ENCODE measurements at places on chromosomes 7 and 10.

- no peak for DNase-seq
Observed at GRCh38 chr10:132245056-132245455, 58.3 kb downstream of the DPYSL4 start.

DNA sequence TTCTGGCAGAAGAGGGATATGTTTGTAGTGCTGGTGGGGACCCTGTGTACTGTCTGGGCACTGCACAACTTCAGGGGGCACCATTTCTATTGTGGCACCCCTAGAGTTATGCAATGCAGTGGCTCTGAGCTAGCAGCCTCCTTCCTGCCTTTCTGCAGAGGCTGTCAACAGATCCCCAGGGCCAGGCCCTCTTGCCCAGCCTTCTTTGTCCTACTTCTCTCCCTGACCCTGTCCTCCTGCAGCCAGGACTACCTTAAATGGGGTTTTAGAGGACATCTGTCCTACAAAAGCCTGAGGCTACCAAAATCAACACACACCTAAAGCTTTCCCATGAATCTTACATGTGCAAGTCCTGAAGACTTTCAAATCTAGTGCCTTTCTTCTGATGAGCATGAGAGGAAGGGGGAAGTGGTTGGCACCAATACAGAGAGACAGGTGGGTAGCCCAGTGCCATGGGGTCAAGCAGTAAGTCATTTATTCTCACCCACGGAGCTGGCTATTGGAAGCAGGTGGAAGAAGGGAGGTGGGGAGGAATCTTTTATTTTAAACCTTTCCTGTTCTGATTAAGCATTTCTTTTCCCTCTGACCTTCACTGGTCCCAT is 2.4 kb downstream of the SPOCK2 start:
- DNase-seq: no peak

DNA sequence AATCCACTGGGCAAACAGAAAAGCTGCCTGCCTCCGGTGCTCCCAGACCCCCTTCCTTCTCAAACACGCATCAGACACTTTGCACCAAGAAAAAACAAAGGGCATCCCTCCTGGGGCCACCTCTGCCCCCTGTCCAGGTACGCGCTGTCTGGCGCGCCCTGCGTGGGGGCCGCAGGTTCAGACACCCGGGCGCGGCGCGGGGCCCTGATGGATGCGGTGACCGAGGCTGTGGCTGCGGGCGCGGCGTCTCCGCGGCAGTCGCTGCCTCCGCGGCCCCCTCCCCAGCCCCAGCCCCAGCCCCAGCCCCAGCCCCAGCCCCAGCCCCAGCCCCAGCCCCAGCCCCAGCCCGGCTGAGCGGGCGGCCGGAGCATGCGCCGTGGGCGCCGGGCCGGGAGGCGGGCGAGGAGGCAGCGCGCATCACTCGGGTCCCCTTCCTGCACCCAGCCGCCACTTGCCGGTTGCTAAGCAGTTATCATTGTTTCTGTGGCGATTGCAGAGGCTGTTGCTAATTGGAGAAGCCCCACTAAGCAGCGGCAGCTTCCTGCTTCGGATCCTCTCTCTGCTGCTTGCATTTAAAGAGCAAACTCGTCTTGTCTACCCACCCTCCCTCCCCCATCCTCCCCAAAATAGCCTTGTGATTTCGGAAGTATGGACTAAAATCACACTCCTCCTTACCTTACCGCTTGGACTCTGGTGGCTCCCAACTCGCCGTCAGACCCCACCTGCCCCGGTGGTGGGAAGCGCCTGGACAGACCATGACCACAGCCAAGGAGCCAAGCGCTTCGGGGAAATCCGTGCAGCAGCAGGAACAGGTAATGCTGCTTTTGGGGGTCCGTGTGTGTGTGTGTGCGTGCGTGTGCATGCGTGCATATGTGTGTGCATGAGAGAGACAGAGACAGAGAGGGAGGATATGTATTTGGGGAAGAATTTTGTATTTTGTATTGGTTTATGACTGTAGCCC is 252.8 kb downstream of the DPP6 start:
- DNase-seq: no peak

- DNase-seq: no peak
Observed at GRCh38 chr7:74334030-74334429, 44.8 kb downstream of the CLIP2 start.

Data from forelimb muscle (tissue), 1 donor.